ENCODE measurements at places on chromosomes 12 and 14.

- no peak for DNase-seq
Measured at GRCh38 chr14:59347915-59348314, 117.3 kb downstream of the GPR135 start.

- no peak for DNase-seq
Measured at GRCh38 chr12:81465876-81466275, 293.3 kb downstream of the PPFIA2 start.

GRCh38 chr12:26455936-26456574 is 260.7 kb downstream of the SSPN start:
- no peak for DNase-seq

- DNase-seq = no peak
Measured at GRCh38 chr14:95189367-95190132, 32.2 kb upstream of the DICER1 start.

- DNase-seq = no peak
Measured at GRCh38 chr12:108299516-108299915, 39.6 kb downstream of the CMKLR1 start.

- peak; percentile 34 for DNase-seq
Measured at GRCh38 chr14:96053600-96054381, 14.6 kb downstream of the C14orf132 start.

GRCh38 chr14:103871596-103872480 is 24.5 kb upstream of the PPP1R13B start:
- peak; percentile 70 for DNase-seq

DNA sequence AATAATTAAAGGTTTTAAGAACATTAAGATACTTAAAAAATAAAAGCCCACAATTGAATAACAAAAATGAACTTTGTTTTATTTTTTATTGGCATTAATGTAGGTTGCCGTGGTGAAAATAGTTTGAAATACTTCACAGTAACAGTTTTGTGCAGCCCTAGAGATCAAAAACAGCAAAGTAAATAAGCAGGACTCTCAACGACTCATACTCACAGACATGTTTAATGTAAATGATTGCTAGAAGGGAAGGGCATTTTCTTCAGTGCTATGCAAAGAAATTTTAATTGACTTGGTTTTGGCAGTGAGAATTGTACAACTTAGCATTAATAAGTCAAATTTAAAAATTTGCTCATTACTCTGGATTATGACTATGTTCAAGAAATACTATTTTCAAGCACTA is 16.0 kb downstream of the TRMT5 start:
- no peak for DNase-seq

DNA sequence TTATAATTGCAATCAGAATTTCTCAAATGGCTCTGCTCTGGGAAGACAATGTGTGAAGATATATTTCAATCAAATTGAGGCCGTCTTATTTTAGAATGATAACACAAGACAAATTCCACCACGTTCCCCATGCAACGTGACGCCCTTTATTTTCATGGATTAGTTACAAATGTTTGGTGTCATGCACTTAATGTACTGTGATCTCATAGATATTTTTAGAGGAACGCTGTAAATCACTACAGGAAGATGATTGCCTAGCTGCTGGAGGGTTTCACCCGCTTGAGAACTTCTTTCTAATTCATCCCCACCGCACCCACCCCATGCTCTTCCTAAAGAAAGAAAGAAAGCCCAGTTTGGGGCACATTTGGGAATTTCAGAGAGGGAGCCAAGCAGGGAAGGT is 117.2 kb downstream of the PLXNC1 start:
- no peak for DNase-seq

DNA sequence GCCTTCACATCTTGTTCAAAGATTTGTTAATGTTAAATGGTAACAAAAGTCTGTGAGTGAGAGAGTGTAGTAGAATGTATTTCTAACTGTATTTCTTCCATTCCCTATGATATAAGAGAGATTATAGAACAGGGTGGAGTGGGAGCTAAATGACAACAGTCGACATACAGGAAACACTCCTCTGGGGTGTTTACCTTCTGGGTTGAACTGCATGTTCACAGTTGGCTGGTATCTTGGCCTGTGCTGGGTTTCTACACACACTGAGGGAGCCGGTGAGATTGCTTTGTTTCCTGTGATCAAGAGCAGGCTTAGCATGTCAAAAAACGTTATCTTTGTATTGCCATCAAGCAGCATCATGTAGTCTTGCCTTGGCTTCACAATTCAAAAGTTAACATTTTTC is 274.3 kb upstream of the FAR2 start:
- DNase-seq = peak; percentile 16

DNA sequence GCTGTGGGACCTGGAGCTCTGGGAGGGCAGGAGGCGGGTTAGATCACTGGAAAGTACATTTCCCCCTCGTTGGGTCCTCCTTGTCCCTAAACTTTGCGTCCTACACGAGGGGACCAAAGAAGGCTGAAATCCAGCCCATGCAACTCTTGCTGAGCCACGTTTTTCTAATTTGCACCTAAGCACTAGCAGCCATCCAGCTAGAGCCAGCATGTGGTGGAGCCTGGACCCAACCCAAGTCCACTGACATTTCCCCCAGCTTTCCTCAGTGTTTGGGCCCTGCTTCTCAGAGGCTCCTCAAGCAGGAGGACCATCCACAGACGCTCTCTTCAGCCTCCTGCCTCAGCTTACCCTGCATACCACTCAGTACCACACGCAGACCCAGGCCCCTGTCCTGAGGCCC is 49.7 kb downstream of the TSPAN11 start:
- DNase-seq = no peak
